ENCODE measurements at places on chromosomes 3 and 15.

DNA sequence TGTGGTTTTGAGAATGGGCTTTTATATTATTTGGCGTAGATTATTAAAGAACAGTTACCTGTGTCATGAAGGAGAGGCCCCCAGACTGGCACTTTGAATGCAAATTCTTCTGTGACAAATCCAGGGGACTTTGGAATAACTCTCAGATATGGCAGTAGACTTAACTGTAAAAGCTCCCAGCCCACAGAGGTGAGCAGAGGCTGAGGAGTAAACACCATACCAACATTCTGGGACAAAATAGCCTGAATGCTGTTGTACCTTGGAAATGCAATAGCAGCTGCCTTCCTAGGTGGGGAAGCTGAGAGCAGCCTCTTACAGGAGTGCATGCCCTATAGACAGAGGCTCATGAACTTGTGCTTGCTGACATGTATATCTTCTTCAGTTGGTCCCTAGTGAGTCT, 187.6 kb upstream of the CTDSPL start:
- no peak for DNase-seq

GRCh38 chr3:53829605-53830004, 16.6 kb downstream of the CHDH start:
- DNase-seq, result no peak

DNA sequence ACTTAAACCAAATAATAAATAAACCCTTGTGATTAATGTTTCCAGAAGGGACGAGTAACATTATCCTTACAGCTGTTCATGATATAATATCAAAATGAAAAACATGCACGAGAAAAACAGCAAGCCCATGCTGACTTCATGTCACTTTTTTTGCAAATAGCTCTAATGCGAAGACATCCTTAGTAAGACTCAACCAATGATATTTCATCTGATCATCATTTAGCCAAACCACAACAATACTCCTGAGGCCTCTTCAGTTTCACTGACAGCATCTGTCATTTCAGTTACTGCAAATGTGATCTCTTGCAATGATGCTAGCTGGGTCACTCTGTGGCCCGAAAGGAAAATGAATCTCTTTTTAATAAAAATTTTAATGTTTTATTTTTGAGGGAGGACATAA, 74.0 kb downstream of the POLR2M start:
- DNase-seq, result no peak

- DNase-seq, result no peak
Observed at GRCh38 chr3:195105841-195106417, 165.0 kb downstream of the XXYLT1 start.

- no peak for DNase-seq
Observed at GRCh38 chr15:49979705-49980382, 139.2 kb downstream of the ATP8B4 start.

Measured in A172 (cell line).